ENCODE measurements at places on chromosomes 2 and 18.

GRCh38 chr2:68959001-68959400 lies 6.3 kb upstream of the GKN2 start:
- no peak for DNase-seq

DNA sequence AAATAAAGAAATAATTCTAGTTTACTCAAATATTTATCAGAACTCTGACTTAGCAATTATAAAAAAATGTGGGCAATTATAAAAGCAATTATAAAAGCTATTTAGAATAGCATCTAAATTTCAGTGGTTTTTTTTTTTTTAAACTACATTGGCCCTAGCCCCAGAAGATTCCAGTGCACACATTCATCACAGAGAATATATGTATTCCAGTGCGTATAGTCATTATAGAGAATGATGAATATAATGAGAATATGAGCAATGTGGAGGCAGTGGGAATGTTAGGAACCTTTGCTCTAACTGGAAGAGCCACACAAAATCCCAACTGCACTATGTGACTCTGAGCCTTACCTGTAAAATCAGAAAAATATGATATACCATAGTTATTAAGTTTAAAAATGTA lies 10.5 kb downstream of the MAP3K2 start:
- no peak for DNase-seq

- DNase-seq = no peak
These were observed 312.6 kb upstream of the VRK2 start for GRCh38 chr2:57733956-57734355.

DNA sequence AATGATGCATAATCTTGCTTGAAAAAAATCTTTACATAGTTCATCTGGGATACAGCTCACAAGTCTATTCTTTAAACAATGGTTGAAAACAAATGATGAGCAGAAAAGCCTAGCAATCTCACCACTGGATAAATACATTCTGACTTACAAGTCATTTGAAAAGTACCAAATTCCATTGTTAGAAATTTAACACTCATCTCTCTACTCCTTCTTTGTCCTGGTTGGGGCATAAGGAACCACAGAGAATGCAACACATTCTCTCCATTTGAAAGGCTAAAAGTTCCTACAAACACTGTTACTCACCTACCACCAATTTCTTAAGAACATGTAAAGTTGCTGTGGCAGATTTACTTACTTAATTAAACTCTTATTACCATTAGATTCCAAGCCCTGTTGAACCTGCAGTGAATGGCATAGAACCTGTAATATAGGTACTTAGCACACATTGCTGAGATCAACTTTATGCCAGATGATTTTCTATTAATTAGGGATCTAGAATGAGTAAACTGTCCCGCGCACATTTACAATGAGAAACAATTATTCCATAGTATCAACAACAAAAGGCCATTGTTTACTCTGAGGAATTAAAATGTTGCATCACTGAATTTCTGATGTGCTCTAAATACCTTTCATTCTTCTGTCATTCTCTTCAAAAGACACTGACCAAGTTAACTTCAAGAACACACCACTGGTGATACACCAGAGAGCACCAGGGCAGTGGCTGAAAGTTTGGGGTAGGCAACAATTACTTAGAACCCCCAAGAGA lies 69.6 kb downstream of the CABYR start:
- DNase-seq = no peak

GRCh38 chr2:181163691-181164090 lies 183.3 kb downstream of the UBE2E3 start:
- DNase-seq = no peak
